CD4-positive, alpha-beta T cell treated with Interleukin-10 for 1 hour (primary cell): ENCODE measurements at places on chromosomes 2 and 18.

DNA sequence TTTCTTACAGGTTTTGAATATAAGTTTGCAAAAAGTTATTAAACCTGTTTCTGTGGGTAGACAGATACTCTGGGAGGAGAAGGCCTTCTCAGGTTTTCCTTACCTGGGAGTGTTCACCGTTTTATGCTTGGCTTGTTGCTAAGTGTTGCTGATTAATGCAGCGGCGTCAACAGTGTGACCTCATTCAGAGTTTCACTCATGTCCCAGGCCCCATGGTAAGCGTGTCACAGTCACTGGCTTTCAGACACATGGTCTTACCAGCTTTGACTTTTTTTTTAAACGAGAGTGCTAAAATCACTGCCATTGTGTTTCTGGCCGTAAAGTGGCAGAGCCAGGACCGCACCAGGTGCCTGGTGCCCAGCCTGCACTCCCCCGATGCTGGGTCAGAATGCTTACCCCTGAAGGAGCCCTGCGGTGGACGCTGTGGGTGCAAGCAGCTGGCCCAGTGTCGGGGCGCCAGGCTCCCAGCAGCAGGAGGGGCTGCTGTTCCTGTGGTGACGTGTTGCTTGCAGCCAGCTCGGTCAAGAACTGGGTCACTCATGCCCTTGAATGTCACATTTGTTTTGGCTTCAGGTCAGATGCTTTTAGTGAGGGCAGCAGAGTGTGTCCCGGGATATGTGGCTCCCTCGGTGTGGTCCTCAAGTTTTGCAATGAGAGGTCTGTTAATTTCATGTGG is 3.5 kb downstream of the CAPN10 start:
- no peak for DNase-seq

DNA sequence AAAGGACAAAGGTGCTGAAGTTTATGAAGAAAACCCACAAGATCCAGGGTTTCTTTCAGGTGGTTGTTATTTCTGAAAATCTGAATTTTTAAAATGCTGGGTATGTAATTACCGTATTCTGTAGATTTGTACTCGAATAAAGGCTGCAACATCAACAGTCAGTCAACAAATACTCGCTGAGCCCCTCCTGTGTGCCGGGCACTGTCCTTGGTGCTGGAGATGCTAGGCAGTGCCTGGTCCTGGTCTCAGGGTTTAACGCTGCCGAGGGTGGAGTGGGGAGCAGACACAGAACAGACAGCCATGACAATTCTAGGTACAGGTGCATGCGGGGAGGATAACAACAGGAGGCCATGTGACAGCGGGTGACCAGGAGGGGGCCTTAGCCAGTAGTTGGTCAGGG is 27.2 kb upstream of the PDIA6 start:
- DNase-seq: no peak

- no peak for DNase-seq
Observed at GRCh38 chr2:1571477-1572417, 158.5 kb downstream of the TPO start.

DNA sequence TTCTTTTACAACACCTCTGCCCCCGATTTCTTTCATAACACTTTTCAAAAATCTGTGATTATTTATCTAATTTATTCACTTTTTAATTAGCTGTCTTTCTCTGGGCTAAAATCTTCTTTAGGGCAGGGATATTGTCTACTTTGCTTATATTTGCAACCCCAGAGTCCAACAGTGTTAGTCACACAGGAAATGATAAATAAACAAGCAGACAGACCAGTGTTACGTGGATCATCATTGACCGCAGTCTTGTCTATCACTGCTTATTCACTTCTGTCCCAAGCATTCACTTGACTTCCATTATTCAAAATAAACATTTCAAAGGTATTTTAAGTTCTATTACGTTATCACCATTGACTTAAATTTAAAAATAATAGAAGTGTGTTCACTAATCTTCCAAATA is 237.6 kb upstream of the UBE2E3 start:
- no peak for DNase-seq

DNA sequence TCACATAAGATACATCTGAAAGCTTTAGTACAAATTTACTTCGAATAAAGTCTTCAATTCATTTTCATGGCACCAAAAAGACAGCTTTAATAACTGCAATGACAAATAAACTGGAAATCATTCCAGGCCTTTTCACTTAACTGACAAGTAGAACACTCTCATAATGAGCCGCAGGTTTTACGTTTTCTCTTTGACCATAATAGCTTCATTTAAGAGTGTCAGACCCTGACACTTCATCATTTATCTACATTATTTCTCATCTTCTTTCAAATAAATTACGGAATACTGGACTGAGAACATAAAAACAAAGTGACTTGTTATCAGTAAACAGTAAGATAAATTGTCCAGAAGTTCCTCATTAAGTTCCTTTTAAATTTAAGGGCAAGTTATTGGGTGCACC is 1252.9 kb upstream of the ACVR2A start:
- no peak for DNase-seq

- DNase-seq: no peak
Observed at GRCh38 chr18:57803103-57803969, at the start of gene ATP8B1. TSS of gene ATP8B1 (minus strand) at chr18:57803315. CDS start at chr18:57731807, 71,508 bp downstream.

GRCh38 chr2:153495725-153496124 is 17.2 kb upstream of the RPRM start:
- no peak for DNase-seq

DNA sequence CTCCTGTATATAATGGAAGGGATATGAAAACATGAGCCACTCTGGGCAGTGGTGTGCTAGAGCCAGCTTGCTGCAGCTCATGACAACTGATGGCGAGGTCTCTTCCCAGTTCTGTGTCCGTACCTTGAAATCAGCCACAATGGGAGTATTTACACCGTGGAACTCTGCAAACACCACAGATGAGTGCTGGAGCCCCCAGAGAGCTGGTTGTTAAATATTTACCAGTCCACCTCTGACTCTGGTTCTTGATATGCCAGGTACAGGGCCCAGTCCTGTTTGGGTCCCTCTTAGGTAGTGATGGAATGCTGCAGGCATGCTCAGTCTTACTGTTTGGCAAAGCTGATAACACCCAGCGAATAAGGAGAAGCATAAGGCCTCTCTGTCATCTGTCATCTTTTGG is 116.1 kb upstream of the GLI2 start:
- no peak for DNase-seq

DNA sequence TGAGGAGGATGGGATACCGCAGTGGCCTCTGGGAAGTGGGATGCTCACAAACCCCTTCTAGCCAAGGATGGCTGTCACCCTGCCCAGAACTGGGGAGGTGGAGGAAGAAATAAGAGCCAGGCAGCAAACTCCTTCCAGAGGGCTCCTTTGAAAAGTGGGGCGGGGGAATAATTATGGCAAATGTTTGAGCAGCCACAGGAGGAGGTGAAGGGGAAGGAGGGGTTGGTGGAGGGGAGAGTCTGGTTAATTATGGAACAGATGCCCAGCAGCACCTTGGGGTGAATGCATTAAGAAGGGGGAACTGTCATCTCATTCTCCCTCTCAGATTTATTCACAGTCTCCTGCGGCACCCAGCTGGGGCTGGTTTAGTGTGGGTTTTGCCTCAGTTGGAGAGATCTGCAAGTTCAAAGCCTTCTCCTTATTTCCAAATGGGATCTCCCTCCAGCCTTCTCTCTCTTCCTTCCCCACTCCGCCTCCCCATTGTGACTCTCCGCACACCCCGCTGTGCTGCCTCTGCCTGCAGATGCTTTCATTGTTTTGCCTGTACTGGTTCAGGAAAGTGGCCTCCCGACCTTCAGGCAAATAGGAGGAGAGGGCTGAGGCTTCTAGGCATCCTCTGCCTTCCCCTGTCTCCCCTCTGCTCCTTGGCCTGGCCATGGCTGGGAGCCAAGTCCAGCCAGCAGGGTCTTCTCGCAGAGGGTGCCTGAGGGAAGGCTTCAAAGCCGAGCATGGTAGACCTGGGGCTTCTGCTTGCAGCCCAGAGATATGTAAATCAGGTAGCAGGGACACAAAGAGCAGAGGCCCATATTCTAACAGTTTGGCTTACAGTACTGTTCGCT is 457.2 kb upstream of the MEX3C start:
- DNase-seq: no peak

GRCh38 chr2:1488181-1488671 is 75.0 kb downstream of the TPO start:
- no peak for DNase-seq

GRCh38 chr2:95215018-95215612 is 7.8 kb downstream of the ZNF892 start:
- DNase-seq: no peak

- DNase-seq: no peak
Observed at GRCh38 chr2:86416146-86416545, 25.0 kb upstream of the KDM3A start.

- no peak for DNase-seq
Observed at GRCh38 chr2:76415821-76416220, 705.1 kb upstream of the GCFC2 start.

- DNase-seq: no peak
Observed at GRCh38 chr2:167157523-167157922, 269.2 kb downstream of the XIRP2 start.

DNA sequence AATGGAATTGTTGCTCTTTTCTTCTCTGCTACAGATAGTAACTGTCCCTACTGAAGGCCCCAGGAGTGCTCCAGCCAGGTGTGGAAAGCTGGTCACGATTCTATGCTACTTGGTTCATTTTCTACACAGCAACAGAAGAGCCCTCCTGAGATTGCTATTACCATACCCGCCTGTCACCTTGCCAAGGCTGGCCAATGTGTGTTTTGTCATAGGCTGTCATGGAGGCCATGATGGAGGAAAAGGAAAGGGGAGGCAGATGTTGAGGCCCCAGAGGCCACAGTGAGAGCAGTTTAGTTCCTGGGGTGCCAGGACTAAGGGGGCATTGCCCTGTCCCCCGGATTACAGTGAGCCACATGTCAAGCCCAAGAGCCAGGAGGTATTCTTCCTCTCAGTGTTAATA is 952 bp downstream of the ELMOD3 start:
- no peak for DNase-seq

DNA sequence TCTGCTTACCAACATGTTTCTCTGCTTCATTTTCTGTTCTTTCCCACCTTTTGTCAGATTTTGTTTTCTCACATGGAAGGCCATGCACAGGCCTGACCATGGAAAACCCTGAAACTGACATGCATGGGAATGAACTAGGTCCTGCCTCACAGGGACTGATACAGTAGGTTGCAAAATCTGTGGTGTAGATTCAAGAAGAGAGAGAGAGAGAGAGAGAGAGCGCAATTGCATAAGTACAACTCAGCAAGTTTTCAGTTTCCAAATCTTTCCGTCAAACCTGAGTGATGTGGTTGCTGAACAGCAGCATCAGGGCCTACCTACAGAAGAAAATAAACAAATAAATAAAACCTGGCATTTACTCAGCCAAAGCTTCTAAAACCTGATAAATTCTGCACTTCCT is 87.5 kb upstream of the RNF152 start:
- no peak for DNase-seq

- no peak for DNase-seq
Observed at GRCh38 chr2:237919593-237919992, 47.2 kb upstream of the UBE2F start.

DNA sequence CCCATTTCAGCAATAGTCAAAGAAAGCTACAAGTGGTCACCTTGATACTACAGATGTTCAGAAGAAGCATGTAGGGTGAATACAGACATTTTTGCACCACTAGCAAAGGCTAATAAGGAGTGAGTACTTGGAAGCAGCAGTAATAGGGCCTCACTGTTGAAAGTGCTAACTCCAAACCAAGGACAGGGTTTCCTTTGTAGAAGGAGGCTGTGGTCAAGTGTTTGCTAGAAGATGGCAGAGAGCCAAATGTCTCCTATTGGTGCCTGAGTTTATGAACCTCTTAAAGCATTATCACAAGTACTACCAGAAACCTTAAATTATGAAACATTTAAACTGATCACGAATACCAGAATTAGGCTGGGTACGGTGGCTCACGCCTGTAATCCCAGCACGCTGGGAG is 308.1 kb downstream of the ZEB2 start:
- DNase-seq: no peak

- no peak for DNase-seq
Observed at GRCh38 chr2:179671043-179671981, 190.1 kb downstream of the ZNF385B start.

DNA sequence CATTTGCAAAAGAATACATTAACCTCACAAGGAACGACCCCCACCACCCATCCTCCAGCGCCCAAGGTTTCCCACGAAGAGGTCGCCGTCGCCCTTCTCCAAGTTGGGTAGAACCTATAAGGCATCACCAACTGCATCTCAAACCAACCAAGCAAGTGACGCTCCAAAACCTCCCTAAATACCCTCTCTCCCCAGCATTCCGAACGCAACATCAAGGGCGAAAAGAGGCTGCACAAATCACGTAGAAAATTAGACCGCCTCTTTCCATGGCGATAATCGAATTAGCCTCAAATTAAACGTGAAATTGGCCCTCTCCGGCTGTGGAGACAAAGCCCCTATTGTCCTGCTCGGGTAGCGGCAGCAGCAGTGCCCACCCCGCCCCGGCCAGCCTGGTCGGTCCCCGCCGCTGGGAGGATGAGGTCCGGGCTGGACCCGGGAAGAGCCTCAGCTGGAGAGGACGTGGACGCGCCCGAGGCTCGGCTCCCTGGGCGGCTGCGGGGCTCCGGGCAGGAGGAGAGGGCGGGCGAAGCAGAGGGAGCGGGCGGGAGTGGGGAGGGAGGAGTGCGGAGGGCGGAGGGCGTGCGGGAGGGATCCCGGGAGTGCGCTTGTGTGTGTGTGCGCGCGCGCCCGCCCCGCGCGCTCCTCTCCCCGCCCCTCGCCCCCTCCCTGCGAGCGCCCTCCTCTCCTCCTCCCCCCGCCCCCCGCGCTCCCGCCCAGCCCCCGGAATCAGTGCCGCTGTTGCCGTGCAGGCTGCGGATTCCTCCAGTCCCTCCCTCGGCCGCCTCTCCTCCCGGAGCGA is at the start of gene SPTBN1:
Gene SPTBN1, plus strand, starts transcription at position 765 of the 799 bp plus-strand sequence. CDS start 70,092 bp downstream, outside the sequence.
- peak; percentile 6 for DNase-seq

- no peak for DNase-seq
Observed at GRCh38 chr18:41569867-41570266, 385.2 kb upstream of the PIK3C3 start.

DNA sequence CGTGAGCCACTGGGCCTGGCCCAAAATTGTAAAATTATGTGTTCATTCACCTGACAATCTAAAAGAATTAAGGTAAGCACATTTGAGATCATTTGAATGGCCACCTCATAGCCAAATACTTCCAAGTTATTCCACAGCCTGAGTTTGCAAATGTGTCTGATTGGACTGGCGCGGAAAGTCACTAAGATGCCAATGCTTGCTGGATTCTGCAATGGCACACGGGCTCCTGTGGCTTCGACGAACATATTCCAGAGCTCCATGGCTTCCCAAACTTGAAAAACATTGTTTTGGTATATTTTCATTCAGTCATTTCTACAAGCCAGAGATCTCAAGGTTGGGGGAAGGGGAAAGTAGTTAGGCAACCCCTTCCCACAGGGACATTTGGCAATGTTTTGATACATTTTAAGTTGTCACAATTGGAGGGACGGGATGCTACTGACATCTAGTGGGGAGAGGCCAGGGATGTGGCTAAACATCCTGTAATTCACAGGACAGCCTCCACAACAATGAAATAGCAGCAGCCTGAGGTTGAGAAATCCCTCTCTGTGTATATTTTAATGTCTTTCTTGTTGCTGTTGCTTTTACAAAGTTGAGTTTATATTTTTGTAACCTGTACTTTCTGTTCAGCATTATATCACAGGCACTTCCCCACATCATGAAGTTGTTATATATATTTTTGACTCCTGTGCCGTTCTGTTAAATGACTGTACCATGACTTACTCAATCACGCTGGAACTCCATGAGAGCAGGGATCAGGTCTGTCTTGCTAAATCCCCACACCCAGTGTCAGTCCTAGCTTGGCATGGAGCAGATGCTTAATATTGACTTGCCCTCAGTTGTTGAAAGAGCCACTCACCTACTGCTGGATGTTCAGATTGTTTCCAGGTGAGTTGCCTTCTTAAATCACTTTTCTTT is 56.9 kb downstream of the COL4A4 start:
- peak; percentile 35 for DNase-seq

GRCh38 chr2:8678731-8679566 is 2.9 kb upstream of the ID2 start:
- peak; percentile 87 for DNase-seq
